Omental fat pad (tissue), 4 donors: ENCODE measurements at places on chromosomes 6 and 20.

GRCh38 chr6:158561321-158561884 is 1.5 kb downstream of the TMEM181 start:
- no peak for DNase-seq

GRCh38 chr20:62788607-62789006 is 7.7 kb upstream of the MRGBP start:
- no peak for DNase-seq

- no peak for DNase-seq
Observed at GRCh38 chr6:2753110-2753489, 2.4 kb upstream of the MYLK4 start.

- no peak for DNase-seq
Observed at GRCh38 chr20:768426-768978, at the start of gene SLC52A3. SLC52A3 (minus strand) TSS chr20:768500; CDS start chr20:765774, 2,726 bp downstream.

- no peak for DNase-seq
Observed at GRCh38 chr6:131362696-131363095, 210.3 kb upstream of the ARG1 start.

DNA sequence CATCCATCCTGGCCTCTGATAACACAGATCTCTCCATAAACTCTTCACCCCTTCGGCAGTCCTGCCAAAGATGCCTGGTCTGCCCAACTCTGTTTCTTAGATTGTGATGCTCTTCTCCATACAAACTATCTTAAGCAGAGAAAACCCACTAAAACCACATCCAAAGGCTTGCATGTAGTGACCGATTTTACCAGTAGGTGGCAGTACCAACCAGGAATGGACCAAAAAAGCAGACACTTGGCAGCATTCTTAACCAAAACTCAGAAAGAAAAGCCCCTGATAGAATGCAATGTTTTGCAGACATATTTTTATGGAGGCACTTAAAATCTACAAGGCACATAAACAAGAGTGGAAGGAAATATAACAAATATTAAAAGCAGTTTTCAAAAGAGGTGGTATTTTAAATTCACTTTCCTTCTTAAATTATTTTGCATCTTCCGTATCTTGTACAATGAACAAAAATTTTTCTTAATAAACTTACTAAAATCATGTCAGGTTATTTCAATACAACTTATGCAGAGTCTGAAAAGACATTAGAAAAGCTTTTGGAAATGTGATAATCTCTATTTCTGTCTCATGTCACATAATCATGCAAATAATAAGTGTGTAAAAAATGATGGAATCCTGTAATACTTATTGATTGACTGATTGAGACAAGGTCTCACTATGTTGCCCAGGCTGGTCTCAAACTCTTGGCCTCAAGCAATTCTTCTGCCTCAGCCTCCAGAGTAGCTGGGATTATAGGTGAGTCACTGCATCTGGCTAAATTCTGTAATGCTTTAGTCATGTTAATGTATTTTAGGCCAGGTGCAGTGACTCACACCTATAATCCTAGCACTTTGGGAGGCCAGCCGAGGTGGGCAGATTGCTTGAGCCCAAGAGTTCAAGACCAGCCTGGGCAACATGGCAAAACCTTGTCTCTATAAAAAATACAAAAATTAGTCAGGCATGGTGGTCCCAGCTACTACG is 29.4 kb downstream of the LRP11 start:
- peak; percentile 87 for DNase-seq

- no peak for DNase-seq
Observed at GRCh38 chr20:63854766-63855362, 6.4 kb upstream of the ABHD16B start.

DNA sequence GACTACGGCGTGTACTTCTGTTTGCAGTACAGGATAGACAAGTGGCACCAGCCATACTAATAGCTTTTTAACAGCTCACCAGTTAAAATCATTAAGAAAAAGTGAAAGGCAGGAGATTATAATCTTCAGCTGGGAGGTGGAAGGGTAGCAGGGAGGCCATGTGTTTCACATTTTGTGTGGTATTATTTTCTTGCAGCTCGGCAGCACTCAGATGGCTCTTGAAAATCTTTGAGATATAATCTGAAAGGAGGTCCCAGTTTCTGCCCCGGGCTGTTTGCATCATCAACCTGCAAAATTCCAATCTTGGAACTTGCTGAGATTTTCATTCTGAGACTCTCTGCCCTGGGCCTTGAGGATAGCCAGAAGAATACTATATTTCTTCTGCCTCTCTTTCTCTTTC is 87.5 kb upstream of the HDAC2 start:
- no peak for DNase-seq

GRCh38 chr6:131724114-131724513 is 13.3 kb upstream of the CTAGE9 start:
- no peak for DNase-seq

- DNase-seq: no peak
Observed at GRCh38 chr20:54163402-54163801, 10.4 kb downstream of the CYP24A1 start.

GRCh38 chr6:42989923-42990322 is 5.6 kb downstream of the PPP2R5D start:
- DNase-seq: no peak

GRCh38 chr6:31074401-31074800 is 38.0 kb downstream of the C6orf15 start:
- no peak for DNase-seq

- no peak for DNase-seq
Observed at GRCh38 chr6:66126358-66126757, 419.3 kb upstream of the EYS start.

- no peak for DNase-seq
Observed at GRCh38 chr6:72643214-72643613, 21.4 kb downstream of the KCNQ5 start.

- no peak for DNase-seq
Observed at GRCh38 chr6:123658848-123659247, 22.1 kb upstream of the TRDN start.
